ENCODE measurements at places on chromosomes 11 and 22. TPM values are rescaled to one million over a fixed set of nuclear protein-coding genes. Genes with fewer than 3 reads are reported as not detected.

DNA sequence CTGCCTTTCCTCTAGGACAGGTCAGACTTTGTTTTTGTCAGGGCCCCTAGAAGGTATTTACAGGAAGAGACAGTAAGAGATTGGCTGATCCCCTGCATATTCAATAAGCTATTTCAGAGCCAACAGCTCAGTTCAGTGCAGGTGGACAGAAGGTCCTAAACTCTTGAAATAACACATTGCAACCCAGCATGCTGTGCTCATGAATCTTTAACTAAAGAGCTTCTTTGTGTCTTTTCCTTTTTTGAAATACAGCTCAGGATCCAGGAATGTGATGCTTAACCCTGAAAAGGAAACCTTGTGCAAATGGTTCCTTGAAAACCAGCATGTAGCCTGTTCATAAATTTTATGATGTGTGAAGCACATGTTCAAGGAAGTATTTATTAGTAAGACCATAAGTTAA lies 43.9 kb downstream of the BBOX1 start:
- no peak for DNase-seq

- no peak for DNase-seq
These were observed 36.5 kb upstream of the APLNR start for GRCh38 chr11:57273448-57274058.

DNA sequence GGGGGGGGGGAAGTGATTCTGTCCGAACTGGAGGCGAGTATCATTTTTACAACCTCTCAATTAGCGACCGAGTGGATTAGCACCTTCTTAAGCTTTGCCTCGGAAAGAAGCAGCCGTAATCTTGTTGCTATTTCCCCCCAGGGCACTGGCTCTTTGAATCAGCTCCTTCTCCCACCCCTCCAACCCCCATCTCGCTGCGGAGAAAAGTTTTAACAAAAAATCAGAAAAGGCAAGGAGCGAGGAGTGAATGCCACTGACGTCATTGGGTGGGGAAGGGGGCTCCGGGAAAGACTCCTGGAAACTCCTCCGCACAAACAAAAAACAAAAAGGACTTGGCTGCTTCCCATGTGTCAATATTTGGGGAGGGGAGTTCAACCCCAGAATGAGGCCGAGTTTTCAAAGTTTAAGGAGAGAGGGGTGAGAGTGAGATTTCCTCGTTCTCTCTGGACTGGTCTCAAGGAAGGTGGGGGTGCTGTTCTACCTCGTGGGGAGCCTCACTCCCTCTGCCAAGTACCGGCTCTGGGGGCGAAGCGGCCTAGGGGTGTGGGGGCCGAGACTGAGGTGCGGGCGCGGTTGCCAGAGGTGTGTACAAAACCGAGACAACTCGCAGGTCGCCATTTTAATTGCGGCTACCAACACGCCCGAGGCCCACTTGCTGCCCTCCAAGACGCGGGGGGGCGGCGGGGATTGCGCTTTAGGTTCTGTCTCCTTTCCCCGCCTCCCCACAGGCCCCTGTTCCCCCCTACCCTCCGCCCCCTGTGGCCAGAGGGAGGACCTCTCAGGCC lies 2.5 kb upstream of the PAX6 start:
- DNase-seq, result no peak

Gene MS4A14
- total RNA-seq, result 0.49 TPM

Gene OR5B2
- total RNA-seq, result not detected

DNA sequence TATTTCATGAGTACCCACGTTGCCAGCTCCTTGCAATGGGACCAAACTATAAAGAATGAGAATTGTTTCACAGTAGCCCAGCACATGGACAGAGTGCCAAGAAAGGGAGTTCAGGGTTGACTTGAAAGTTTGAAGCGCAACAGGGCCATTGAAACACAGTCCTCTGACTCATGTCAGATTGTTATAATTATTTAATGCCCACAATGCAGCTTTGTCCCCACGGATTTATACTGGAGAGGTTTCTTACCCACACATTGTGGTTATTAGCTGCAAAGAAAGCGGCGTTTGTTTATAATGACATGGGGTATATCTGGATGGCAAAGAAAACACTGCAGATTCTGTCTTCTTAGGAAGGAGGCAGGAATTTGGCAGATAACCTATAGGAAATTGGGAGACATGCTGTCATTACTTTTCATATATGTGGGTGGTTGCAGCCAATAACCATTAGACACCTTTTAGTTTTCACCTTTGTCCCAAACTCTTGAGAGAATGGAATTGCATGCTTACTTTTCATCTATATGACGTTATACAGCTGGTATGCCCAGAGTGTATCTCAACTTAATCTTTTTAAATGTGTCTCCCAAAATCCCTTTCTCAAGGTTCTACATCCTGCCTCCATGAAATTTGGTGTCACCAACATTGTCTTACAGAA lies 143.6 kb downstream of the TEAD1 start:
- DNase-seq, result no peak

DNA sequence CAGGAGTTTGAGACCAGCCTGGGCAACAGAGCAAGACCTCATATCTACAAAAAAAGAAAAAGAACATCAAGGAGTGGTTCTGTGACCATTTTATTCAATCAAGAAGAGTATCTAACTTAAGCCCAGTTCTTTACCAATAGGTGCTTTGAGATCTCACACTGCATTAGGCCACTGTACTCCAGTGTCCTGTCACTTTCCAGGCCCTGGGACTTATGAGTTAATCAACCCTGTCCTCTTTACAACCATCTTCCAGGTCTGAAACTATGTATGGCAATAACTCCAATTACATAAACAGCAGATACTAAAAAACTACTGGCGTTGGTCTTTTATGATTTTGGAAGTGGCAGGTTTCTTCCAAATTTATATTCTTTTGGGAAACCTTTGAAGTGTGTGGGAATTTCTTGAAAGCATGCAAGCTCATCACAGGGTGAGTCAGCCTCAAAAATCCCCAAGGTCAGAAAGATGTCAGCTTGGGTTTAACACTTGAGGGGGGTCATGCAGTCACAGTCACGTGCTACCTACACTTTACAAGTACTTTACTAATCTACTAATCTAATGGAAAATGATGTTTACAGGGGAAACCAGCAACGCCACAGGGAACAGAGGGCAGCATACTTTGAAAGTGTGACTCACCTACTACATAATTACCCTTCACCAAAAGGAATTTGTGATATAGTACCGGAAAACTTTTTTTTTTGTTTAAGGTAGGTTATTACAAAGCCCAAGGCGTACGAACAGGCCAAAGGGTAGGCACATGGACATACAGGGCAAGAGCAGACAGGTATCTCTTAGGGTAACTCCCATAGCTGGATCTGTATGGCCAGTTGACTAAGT lies 15.6 kb downstream of the PISD start:
- DNase-seq, result no peak

Gene NNMT
- 218 TPM for total RNA-seq

GRCh38 chr22:16804882-16805281 lies 20.3 kb downstream of the XKR3 start:
- DNase-seq, result no peak

GRCh38 chr11:2998073-2998850 lies 6.1 kb upstream of the NAP1L4 start:
- DNase-seq, result no peak

- no peak for DNase-seq
These were observed 51.5 kb upstream of the FGF3 start for GRCh38 chr11:69870766-69871165.

DNA sequence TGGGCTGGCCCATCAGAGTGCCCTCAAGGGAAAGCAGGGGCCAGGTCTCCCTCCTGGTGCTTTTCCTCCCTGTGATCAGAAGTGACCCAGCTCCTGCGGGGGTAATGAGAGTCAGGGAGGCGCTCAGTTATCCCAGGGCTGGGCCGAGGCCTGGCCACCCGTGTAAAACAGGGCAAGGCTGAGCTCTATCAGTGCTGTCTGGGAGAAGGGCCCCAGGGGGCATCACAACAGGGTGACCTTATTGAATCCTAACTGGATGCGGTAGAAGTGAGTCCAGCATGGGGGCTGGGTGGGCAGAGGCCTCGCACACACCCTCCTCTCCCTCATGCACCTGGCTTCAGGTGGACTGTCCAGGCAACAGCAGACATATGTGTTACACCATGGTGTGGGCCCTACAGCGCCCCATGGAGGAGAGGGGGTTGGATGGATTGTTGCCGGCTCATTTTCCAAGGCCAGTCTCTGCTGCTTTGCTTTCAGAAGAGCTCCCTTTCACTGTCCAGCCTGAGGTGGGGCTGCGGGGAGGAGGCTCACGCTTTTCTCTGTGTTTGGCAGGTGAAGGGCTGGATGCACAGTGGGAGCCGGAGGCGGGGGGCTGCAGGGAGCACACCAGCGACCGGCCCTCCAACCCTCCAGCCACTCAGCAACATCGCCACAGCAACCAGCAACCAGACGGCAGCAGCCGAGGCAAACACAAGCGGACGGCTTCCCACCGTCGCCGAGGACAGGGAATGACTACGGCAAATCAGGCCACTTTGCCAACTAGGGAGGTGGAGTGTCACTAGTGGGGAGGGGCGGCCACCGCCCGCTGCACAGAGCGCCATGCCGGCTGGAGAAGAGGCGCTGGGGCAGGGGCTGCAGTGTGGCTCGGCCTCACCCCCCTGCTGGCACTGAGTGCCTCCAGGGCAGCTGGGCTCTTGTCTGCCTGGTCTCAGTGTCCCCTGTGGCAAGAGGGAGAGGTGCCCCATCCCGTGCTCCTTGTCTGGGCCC lies 24.7 kb downstream of the GNAZ start:
- DNase-seq, result no peak

DNA sequence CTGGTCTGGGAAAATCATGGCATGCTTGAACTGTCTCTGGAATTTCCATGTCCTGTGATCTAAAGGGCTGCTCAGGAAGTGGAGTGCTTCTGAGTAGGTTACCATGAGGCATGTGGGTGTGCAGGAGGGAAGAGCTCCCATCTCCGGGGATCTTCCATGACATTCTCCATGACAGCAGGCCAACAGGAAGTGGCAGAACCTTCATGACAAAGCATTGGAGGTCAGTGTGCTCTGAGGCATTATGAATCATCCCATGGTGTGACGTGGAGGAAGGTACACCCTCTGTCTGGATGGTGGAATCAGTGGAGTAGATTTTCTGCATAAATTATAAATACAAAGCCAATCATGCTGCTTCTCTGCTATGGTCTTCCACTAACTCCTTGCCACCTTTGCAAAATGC lies 139.6 kb upstream of the E2F8 start:
- DNase-seq, result peak; percentile 29

DNA sequence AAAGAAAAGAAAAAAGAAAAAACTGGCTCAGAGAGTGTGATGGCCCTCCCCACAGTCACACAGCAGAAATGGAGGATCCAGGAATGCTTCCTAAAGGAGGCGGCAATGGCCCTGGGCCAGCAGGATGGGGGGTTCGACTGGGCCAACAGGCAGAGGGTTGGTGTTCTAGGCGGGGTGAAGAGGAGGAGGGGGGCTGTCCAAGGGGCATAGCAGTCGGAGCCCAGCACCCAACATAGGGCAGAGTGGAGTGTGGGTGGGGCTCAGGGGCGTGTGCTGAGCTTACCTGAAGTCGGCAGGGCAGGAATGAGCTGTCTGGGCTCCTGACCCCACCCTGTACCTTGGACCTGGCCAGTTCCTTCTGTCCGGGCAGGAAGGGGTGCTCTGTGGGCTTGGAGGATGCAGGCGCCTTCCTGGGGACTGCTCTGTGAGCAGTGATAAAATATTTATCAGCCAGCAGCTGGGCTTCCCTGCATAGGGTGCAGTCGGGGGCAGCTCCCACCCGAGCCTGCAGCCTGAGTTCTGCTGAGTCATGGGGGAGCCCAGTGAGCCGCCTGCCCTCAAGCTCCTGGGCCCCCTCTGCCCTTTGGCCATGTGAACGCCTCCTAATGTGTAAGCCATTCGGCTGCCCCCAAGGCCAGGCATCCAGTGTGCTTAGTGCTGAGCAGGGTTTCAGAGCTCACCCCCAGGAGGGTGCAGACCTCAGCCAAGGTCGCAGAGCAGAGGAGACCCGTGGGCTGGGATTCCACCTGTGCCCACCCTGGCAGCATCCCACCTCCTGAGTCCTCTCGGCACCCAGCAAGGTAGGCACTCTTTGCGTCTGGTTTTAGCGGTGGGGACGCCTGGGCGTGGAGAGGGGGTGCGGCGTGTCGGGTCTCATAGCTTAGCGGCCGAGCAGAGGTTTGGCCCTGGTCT lies 25.3 kb upstream of the PRR5 start:
- no peak for DNase-seq

DNA sequence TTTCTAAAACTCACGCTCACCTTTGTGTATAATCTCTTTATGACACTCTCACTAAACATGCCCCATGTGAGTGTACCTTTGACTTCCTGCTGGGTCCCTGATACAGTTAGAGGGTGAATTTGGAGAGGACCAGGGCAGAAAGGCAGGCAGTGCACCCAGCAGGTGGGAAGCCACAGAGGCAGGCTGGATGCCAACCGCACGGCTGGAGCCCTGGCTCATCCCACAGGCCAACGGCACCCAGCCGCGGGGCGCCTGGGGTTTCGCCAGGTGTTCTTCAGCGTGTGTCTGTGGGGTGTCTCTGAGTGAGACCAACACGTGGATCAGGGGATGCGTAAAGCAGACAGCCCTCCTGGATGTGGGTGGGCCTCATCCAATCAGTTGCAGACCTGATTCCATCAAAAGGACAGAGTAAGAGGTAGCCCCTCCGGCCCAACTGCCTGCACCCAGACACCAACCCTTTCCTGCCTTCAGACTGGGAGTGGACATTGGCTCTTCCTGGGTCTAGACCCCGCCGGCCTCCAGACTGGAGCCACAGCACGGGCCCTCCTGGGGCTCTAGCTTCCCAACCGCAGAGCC lies 51.6 kb downstream of the DHCR7 start:
- DNase-seq, result no peak

Gene POU2AF3
- not detected for total RNA-seq

GRCh38 chr11:124869331-124869730 lies 4.1 kb downstream of the ROBO3 start:
- no peak for DNase-seq

Gene FGF19
- total RNA-seq, result not detected

Gene EXPH5
- total RNA-seq, result 6.2 TPM

Gene UQCC3
- total RNA-seq, result 5.7 TPM

- no peak for DNase-seq
These were observed at the start of gene FCHSD2 for GRCh38 chr11:73142128-73142377. Gene FCHSD2, minus strand, starts transcription at chr11:73142318. Its CDS starts 441 bp downstream, at chr11:73141877.

DNA sequence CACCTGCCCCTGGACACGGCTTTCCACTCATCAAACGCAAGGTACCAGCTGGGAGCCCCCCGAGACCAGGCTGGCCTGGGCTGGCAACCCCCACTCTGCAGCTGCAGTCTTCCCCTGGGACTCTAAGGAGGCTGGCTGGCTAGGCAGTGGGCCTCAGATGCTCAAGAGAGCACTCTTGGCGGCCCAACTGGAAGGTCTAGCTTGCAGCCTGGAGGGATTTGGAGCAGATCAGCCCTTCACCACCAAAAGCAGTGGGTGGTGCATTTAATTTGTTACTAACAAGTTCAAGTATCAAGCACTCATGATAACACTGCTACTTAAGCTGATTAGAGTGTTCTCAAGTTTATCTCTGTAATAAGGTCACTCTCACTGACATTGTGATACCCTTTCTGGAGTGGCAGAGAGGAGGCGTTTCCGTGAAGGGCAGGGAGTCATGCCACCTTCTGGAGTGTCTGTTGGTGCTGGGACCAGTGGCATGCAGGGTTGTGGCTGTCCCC lies 21.5 kb downstream of the C22orf23 start:
- no peak for DNase-seq

DNA sequence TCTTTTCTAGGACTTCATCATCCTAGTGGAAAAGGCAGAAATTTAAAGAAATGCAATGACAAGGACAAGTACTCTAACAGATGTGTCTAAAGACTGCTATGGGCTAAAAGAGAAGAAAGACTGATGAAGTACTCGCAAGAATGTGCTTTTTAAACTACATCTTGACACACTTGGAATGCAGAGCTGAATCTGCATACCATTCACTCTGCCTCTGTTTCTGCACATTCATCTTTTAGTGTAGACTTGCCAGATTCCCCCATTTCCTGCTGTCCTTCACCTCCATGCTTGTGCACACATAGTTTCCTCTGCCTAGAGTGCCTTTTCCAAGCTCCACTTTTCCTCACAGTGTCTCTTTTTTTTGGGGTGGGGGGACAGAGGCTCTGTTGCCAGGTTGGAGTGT lies 239.0 kb upstream of the CCDC179 start:
- DNase-seq, result no peak

All from thyroid gland (tissue), 4 donors.